ENCODE measurements at places on chromosomes 12 and 14.
A peak's percentile ranks its signal among the peaks of the same experiment; 100 is the strongest.

DNA sequence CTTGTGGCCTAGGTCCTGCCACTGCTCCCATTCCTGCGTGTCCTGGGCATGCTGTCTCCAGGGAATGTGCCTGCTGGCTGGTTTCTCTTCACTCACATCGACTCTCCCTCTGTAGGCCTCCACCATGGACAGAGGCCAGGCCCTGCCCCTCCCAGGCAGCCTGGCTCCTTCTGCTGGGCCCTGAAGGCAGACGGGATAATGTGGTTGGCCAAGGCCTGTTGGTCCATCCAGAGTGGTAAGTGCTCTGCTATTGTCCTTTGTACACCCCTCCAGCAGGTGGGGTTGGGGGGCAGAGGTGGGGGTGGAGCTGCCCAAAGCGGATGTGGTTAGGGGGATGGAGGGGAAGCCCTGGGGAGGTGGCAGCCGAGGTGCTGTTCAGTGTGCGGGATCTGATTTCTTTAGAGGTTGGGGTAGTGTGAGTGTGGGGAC, 9.5 kb upstream of the NR4A1 start:
- no peak for DNase-seq

DNA sequence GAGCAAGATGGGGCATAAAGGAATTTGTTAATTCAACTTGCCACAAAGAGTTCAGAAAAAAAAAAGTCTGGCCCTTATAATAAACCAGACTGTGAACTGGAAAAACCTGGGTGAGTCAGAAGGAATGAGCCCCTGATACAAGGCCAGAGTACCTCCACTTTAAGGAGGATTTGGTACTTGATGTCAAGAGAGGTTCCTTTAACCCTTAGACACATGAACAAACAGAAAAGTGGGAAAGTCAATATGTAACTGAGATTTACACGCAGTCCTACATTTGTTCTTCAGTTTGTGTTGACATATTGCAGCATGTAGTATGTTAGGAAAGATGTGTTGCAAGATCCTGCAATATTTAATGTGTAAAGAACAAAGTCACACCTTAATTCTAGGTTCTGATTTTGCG, 14.2 kb upstream of the SLC38A4 start:
- DNase-seq: no peak

- no peak for DNase-seq
These were observed 39.3 kb downstream of the SPRING1 start for GRCh38 chr12:116698554-116699075.

DNA sequence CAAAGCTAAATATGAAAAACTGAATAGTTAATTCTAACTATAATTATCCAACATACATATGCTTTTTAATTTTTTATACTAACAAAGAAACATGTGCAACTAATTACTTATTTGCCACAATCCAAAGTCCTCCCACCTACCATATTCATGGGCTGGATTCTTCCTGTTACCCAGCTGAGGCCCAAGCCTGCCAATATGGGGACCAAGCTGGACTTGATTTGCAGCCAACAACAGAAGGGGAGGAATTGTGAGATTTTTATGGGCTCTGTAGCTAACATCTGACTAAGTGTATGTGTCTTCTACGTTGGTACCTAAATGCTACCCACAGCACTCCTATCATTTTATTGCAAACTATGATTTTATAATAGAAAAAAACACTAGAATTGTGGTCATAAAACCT, 13.1 kb upstream of the ANKS1B start:
- no peak for DNase-seq

GRCh38 chr14:91245029-91245428, 525 bp upstream of the GPR68 start:
- DNase-seq: no peak

DNA sequence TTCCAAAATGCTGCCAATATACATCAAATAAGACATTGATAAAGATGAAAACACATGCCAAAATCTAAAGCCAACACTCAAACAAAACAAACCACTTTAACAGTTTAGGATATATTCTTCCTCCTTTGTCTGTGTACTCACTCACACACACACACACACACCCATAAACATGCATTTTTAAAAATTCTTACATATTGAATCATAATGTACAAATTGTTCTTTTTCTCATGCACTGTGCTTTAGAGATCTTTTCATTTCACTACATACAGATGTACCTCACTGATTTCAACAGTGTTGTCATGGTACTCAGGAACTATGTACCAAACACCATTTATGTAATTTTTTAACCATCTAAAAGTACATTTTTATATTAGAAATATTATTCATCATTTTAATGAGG, 9.5 kb upstream of the RERG start:
- DNase-seq: no peak

- DNase-seq: peak; percentile 57
These were observed 765 bp downstream of the SCYL2 start for GRCh38 chr12:100267603-100268281.

GRCh38 chr12:11954181-11954580, 116.6 kb upstream of the BCL2L14 start:
- no peak for DNase-seq

DNA sequence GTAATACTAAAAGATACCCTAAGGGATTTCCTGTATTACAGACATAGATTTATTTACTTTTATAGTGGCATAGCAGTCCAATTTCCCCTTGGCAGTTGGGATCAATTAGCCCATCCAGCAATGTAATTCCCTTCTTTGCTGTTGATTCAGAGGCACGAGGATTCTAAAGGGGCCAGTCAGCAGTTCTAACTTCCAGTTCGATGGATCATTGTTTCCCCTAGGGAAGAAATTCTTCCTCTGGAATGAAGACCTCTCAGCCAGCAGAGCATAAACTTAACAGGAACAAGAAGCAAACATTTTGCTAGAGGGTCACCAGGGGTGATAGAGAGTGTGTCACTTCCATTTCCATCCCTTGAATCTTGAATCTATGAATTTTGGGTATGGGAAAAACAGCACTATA, 395.7 kb upstream of the NOVA1 start:
- no peak for DNase-seq

- no peak for DNase-seq
These were observed 32.7 kb downstream of the DAD1 start for GRCh38 chr14:22556021-22556989.

DNA sequence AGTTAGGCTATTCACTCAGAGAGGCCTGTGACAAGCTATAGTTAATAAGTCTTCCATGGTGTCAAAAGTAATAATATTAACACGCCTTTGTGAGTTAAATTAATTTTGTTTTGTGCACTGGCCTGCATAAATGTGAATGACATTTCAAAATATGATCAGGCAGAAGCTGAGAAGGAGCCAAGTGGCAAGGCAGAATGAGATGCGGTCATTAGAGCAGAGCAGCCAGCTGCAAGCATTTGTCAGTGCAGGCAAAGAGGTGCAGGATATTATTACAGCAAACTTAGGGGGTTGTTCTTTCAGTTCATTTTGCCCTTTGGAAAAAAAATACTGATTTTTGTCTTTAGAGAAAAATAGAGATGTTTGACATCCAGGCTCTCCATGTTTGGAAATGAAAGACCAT, 364.5 kb downstream of the PAWR start:
- DNase-seq: no peak

- no peak for DNase-seq
These were observed 4.0 kb downstream of the GLT1D1 start for GRCh38 chr12:128857133-128857763.

- no peak for DNase-seq
These were observed 139.1 kb upstream of the PDZRN4 start for GRCh38 chr12:41049033-41049432.

- no peak for DNase-seq
These were observed 16.8 kb downstream of the SCAF11 start for GRCh38 chr12:45973526-45973925.

DNA sequence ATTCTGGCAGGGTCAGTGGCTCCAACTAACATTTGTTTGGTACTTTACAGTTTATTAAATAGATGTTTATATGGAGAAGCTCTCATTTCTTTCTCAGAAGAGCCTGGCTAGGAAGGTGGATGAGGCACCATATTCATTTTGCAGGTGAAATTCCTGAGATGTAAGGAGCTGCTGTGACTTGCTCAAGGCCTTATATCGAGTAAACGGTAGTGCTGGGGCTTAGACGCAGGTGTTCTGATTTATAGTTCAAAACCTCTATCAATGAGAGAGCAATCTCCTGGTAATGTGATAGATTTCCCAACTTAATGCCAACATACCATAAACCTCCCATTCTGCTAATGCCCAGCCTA, 42.3 kb downstream of the DAD1 start:
- DNase-seq: no peak

DNA sequence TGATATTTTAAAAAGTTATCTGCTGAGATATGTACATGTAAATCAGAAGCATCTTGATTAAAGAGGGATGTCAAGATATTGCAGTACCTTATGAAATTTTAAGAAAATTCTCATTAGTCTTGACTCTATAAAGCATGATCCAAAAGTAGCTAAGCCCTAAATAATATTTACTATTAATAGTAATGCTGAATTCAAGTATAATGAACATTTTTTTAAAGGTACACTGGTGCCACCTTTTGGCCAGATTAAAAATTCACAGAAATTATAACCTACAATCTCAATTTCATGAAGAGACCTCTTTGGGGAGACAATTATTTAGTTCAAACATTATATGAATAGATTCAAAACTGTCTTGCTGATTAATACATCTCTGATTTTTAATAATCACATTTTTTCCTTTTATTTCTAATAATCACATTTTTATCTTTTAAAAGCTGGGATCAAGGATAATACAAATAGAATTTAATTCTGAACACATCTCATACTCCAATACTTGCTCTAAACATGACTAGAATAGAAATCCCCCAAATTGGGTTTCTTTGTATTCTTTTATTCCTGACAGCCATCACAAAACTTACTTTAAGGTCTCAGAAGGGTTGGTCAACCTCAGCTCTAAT, 13.4 kb downstream of the AKAP5 start:
- peak; percentile 43 for DNase-seq

DNA sequence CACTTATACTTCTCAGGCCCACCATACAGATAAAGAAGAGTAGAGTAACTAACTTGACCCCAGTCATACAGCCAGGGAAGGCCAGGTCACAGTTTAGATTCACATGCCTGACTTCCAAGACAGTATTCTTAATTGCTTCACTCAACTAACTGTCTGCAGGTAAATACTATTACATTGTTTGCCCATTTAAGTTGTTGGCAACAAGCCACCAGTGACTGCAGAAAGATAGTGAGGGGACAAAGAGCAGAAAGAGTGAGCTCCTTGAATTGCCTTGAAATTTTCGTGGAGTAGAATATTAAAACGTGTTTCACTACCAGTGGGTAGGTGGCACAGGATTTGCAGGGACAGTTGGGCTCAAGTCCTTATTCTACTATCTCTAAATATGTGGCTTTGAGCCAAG, 146.3 kb upstream of the RMST start:
- no peak for DNase-seq

- DNase-seq: no peak
These were observed 57.4 kb upstream of the ANO4 start for GRCh38 chr12:100737168-100737567.

DNA sequence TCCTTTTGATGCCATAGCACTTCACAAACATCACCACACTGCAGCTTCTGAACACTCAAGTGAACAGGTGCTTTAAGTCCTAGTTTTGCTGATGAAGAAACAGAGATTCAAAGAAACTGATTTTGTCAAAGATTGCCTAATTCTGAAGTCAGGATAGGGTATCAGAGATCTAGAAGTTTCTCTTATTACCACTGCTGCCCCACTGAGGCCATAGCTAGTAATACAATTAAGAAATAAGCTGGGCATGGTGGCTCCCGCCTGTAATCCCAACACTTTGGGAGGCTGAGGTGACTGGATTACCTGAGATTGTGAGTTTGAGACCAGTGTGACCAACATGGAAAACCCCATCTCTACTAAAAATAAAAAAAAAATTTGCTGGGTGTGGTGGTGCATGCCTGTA, 458.3 kb upstream of the SEL1L start:
- DNase-seq: no peak

DNA sequence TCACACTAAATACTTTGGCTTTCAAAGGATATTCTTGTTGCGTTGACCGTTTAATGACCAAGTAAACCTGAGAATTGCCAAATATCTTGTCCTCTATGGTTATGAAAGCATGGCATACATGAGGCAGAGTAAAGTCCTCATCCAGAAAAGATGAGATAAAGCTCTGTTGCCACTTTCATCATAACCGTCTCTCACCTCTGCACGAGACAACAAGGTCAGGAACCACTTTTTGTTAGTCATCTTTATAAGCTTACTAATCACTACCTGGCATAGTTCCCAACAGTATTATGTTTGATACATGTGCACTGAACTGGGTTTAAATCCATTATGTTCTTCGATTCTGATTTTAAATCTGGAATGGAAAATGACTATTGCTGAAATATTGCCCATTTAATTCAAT, 31.3 kb downstream of the PTPRB start:
- DNase-seq: no peak

DNA sequence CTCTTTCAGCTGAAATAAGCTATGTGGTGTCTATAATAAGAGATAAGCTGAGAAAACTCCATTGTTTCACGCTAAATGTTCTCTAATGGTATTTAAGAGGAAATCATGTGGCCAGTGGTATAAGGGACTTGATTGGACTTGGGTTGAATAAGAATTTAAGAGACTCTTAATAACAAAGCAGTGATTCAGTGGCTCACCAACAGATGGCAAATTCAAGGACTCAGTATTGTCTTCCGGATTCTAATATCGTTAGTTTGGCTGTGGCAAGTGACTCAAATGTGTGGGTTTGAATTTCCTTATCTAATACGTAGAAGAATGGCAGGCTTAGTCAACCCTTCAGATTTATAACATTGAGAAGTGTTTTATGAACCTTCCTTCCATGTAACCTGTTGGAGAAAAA, 49.1 kb upstream of the KCNH3 start:
- no peak for DNase-seq

- DNase-seq: no peak
These were observed 184.4 kb downstream of the KIF26A start for GRCh38 chr14:104322531-104323366.

DNA sequence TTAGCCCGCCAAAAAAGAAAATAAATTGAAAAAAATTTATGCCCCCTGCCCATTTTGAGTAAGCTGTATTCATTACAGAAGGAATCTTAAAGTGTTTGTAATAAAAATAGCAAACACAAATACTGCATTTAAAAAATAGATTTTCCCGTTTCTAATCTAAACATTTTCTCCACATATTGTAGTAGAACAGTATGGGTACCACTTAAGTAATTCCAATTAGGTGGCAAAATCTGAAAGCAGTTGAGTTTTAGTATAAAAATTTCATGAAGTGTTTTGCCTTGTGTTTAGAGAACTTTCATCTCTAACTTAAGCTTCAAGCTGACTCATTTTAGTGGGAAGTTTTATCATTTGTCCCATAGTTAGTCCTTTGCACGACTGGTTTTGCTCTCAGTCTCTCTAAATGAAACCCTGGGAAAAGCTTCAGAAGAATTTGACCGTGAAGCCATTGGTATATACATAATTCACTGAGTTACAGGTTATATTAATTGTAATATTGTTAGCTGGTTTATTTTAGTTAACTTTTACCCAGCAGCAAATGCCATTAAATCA, 214.6 kb downstream of the ERC1 start:
- DNase-seq: no peak

Data from hematopoietic multipotent progenitor cell treated with erythropoietin and hydrocortisone succinate and interleukin-3 and kit ligand, for 17 days (in vitro differentiated cells).